ENCODE measurements at places on chromosomes 6 and 20.

DNA sequence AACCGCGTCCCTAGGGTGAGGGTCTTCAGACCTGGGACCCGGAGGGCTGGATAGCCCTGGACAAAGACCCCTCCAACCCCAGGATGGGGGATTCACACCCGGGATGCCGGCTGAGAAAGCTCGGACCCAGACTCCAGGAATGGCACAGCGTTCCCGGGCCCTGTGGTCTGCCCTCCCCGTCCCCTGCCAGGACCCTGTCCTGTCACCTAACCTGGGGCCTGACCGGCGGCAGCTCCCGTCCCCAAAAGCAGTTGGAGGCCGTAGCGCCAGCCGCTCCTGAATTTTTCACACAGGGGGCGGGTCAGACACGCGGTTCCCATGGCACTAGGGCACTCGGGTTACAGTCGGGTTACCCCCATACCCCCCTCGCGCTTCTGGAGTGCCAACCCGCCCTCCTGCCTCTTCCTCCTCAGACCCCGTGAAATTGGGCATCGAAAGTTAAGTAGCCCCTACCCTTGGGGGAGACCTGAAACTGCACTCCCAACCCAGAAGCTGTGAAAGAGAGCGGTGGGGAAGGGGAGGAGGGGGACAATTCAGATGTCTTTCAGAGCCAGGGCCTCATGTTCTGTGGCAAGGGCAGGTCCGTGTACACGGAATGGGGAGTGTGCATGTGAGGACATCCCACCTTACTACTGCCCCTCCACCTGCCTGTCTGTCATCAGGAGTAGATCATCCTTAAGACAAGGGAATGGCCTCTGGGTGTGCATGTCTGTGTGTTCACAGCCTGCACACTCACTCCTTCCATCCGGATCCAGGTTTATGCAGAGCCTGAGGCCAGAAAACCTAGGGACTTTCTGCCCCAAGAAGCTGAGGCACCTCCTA is 595 bp downstream of the REM1 start:
- DNase-seq: no peak

DNA sequence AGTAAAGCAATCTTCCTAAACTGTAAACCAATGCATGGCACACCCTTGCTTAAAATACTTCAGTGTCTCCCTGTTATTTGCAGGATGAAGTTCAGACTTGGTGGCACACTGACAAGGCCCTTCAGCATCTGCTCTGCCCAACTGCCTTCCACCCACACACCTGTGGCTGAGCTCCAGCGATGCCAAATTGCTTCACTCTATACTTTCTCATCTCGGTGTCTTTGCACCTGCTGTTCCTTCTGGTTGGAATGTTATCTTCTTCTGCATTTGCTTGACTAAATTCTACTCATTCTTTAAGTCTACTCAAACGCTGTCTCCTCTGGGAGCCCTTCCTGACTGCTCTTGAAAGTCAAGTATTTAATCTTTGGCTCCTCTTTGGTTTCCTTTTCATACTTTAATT is 100.1 kb upstream of the SUPT3H start:
- DNase-seq: no peak

- DNase-seq: no peak
Measured at GRCh38 chr20:25070821-25071473, 11.0 kb downstream of the VSX1 start.

GRCh38 chr6:98880486-98880885 is 46.1 kb downstream of the POU3F2 start:
- no peak for DNase-seq

- no peak for DNase-seq
Measured at GRCh38 chr6:53080813-53081212, 15.6 kb downstream of the FBXO9 start.

DNA sequence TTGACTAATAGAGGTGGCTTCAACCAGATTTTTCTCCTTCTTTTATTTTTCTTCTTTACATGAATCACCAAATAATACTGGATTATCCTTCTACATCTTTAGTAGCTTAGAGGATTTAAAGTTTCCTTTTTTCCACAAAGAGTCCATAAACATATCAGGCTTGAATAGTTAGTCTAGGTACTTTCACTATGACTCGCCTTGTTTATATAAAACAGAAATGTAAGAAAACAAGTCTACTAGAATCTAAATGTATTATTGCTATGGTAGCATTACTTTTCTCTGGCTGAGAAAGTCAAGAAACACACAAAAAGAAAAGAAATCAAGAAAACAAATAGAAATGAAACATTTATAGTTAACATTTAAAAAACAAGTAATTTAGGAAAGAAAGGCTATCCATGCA is 215.2 kb downstream of the PTPRK start:
- no peak for DNase-seq

DNA sequence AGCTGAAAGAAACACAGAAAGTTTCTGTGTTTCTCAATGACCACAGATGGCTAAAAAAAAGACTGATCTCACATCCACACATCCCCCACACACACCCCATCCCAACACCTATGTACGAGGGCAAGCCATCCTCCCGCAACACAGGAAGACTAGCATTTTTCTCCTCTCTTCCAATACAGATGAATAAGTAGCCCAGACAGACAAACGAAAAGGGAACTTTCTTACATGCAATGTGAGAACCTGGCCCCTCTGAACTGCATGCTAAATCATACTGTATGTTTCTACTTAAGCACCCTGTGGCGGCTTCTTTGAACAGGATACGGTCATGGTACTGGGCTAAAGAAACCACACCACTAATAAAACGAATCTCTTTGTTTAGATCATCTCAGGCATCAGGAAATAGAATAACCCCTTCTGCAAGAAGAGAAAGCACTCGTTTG is 116.2 kb downstream of the GMDS start:
- peak; percentile 64 for DNase-seq
